ENCODE measurements at places on chromosomes 1 and 21.

DNA sequence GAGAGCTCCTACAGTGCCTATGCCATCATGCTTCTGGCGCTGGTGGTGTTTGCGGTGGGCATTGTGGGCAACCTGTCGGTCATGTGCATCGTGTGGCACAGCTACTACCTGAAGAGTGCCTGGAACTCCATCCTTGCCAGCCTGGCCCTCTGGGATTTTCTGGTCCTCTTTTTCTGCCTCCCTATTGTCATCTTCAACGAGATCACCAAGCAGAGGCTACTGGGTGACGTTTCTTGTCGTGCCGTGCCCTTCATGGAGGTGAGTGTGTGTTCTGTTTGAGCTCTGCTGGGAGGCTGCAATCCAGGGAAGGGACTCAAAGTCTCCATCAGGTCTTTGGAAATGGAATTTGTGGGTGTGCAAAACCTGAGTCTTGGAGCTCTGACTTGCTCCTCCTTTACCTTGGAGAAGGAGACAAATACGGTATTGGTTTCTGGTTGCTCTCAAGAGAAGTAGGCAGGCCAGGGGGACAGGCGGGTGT is 658 bp downstream of the GPR37L1 start:
- DNase-seq = no peak

DNA sequence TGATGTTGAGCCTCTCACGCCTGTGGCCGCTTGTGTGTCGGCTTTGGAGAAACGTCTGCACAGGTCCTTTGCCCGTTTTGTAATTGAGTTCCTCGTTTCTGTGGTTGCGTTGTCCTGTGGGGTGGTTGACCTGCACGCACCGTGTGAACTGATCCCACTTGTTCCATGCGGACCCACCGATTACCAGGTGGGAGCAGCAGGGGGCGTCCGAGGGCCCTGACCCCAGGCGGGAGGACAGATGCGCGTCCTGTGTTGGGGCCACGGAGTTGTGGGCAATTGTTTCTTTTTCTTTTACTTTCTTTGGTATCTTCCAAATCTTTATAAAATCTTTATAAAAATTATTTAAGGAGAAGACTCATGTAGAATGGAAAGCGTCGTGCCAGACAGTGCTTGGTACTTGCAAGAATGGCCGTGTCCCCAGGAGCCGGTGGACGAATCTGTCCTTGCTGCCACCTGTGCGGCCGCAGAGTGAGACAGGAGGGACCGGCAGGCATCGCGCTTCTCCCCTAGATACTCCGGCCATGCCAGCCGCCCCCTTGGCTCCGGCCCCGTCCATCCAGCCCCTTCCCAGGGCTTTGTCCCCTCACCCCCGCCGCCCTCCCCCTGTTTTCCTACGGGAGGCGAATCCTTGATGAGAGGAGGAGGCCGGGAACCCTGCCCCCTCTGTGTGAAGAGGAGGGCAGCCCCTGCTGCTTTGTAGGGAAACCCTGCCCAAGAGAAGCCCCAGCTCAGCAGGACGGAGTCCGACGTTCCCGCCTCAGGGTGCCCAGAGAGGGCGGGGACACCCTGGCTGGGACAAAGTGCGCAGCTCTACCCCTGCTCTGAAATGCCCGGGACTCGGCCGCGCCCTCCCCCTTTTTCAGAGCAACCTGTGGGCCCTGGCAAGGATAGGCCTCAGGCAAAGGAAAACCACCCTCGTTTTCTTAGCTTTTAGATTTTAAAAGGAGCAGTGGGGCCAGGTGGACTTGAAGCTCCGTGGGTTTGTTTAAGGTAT is 41.7 kb downstream of the PRKCZ start:
- peak; percentile 41 for DNase-seq

DNA sequence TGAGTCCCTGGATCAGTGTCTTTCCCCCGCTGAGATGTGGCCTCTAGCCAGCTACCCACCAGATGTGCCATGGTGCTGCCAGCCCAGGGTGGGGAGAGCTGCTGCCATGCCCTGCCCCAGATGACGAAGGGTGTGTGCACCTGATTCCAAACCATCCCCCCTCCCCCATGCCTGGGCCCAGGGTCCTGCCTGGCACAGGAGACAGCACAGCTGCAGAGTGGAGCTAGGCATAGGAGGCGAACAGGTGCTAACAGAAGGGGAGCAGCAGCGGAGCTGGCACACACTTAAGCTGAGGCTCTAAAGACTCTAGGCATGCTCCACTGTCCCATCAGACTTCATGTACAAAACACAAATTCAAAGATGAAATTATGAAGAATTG is 9.0 kb upstream of the LDLRAP1 start:
- no peak for DNase-seq

DNA sequence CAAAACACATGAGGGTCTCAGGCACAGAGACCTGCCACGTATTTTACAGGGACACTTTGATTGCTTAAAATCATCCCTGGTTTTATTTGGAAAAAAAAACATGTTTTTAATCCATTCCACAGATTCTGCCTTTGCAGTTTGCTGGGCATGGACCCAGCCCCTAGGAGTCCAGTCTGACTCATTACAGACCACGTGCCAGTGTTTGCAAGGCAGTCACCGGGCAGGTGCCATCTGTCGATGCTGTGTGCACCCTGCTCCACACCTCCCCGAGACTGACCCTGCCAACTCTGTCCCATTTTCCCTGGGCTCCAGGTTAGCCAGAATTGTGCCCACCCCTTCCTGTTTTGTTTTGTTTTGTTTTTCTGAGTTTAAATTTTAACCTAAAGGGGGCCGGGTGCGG is 148.4 kb upstream of the TMEM51 start:
- no peak for DNase-seq

DNA sequence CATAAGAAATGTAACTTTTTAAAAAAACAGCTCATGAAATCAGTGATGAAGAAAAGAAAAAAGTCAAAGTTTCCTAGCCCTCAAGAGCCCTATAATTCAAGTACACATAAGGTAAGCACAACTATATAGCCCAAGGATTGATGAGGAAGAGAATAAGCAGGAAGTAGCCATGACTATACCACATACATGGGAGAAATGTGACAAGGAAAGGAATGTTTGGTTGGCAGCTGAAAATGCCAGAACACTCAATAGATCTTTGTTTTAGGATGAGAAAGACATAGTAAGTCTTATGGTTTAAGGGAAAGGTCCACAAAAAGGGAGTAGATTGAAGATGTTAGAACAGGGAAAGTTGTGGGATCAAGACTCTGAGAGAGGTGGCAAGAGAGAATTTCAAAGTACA is 5.7 kb downstream of the DOCK7 start:
- no peak for DNase-seq

GRCh38 chr1:172268237-172268636 is 152.2 kb upstream of the C1orf105 start:
- no peak for DNase-seq

GRCh38 chr1:236067854-236068454 is 3.1 kb upstream of the NID1 start:
- no peak for DNase-seq

- DNase-seq = peak; percentile 57
Observed at GRCh38 chr1:54153535-54154439, 987 bp upstream of the CDCP2 start.

GRCh38 chr1:207893737-207894582 is 17.0 kb downstream of the CD34 start:
- no peak for DNase-seq

- DNase-seq = no peak
Observed at GRCh38 chr1:209397371-209397770, 186.1 kb upstream of the CAMK1G start.

Data from Kasumi-1 (cell line).